Cerebellar nuclear complex (tissue), 1 donor: ENCODE measurements at places on chromosomes 2 and 18.

GRCh38 chr2:160254189-160254762 lies 54.2 kb upstream of the ITGB6 start:
- DNase-seq, result no peak

GRCh38 chr2:9705196-9705595 lies 74.4 kb upstream of the YWHAQ start:
- DNase-seq, result no peak

DNA sequence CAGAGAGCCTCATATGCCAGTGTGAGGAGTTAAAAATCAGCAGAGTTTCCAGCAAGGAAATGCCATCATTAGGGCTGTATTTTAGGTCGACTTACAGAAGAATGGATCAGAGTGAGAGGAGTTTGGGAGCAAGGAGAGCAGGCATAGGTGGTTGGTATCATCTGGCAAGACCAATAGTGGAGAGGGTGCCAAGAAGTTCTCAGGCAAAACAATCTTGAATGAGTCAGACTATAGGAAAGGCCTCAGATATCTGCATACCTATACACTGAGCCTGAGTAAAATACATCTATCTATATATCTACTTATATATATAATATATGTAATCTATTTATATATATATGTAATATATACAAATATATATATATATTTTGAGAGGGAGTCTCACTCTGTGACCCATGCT lies 57.3 kb downstream of the TMEFF2 start:
- DNase-seq, result no peak

- no peak for DNase-seq
Measured at GRCh38 chr18:79518683-79519128, 123.0 kb downstream of the NFATC1 start.

DNA sequence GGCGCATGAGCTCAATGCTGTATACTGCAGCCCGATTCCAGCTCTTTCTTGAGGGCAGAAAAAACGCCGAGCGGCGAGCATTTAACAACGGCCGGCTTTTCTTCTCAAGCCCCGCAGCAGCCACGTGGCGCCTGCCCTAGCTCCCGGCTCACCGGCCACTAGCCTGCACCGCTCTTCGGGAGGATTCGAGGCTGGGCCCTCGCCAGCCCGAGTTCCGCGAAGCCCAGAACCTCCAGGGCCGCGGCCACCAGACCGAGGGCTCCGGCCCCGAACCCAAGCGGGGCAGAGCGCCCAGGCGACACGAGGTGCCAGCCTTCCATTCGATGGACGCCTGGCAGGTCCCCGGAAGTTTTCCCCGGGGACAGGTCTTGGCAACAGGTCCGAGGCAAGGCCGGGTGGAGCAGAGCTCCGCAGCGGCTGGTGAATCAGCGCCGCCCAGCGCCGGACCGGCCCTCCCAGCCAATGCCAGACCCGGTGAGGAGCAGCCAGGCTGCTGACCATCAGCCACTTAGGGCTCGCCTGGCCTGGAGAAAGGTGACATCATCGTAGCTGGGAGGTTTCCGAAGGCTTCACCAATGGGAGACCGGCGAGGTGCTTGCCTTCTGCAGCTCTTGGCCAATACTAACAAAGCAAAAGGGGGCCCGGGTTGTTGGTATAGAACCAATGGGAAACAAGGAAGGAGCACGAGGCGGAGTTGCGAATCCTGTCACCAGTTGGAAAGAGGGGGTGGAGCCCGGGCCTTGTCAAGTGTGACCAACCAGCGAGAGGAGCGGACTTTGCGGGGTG lies 552 bp upstream of the MXD1 start:
- DNase-seq, result peak; percentile 99

- DNase-seq, result no peak
Measured at GRCh38 chr2:61463769-61464475, 7.0 kb downstream of the USP34 start.

GRCh38 chr2:171545086-171545485 lies 22.8 kb downstream of the CYBRD1 start:
- DNase-seq, result no peak

DNA sequence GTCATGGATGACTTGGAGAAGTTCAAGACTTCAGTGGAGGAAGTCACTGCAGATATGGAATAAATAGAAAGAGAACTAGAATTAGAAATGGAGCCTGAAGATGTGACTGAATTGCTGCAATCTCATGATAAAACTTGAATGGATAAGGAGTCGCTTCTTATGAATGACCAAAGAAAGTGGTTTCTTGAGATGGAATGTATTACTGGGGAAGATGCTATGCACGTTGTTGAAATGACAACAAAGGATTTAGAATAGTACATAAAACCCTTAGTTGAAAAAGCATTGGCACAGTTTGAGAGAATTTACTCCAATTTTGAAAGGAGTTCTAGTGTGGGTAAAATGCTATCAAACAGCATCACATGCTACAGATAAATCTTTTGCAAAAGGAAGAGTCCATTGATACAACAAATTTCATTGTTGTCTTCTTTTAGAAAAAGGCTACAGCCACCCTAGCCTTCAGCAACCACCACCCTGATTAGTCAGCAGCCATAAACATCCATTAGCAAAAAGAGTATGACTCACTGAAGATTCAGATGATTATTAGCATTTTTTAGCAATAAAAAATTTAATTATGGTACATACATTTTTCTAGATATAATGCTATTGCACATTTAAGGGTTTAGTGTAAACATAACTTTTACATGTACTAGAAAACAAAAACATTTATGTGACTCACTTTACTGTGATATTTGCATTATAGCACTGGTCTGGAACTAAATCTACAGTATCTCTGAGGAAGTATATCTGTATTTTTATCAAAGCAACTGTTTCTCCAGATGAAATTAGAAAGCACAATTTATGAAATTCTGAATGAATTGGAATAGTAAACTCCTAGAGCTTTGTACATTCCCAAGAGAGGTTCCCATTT lies 110.5 kb upstream of the TACR1 start:
- no peak for DNase-seq

- no peak for DNase-seq
Measured at GRCh38 chr2:107168141-107168540, 282.2 kb upstream of the ST6GAL2 start.

DNA sequence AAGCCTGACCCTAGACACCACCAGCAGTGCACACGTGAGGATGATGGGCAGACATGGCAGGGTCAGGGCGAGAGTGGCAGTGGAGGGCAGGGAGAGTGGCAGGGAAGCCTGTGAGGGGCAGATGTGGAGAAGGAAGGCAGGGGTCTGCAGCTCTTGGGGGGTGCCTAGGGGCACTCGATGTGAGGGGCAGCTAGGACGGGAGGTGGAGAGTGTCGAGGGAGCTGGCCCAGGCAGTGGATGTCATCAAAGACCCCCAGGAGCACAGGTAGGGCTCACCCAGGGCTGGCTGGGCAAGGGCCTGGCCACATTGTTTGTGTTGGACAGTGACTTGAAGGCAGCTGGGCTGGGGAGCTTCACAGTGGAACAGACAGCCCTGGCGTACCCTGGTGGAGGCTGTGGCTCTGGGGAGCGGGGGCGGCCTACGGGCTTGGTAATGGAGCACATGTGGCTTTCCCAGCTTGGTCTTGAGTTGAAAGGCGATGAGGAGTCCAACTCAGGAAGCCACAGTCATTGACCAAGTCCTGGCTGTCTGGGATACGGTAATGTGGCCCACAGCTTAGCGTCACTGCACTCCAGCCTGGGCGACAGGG lies 87.1 kb downstream of the RTP5 start:
- no peak for DNase-seq

DNA sequence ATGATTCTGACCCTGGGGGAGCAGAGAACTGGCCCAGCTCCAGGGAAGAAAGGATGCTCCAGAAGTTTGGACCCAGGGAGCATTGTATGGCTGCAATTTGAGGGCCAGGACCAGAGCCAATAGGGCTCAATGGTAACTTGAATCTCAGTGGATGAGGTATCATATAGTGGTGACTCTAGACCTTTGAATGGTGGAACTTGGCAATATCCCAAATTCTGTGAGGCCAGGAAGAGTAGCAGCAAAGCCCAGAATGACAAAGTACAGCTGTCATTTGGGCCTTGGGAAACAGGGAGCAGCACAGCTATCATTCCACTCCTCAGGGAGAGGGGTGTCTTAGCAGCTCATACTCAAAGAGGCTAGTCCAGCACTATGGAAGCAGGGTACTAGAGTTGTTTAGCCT lies 332.9 kb upstream of the RBMS1 start:
- DNase-seq, result no peak

GRCh38 chr2:48383036-48383435 lies 146.9 kb upstream of the STON1 start:
- DNase-seq, result no peak

GRCh38 chr2:112003576-112004252 lies 51.4 kb upstream of the TMEM87B start:
- DNase-seq, result no peak

DNA sequence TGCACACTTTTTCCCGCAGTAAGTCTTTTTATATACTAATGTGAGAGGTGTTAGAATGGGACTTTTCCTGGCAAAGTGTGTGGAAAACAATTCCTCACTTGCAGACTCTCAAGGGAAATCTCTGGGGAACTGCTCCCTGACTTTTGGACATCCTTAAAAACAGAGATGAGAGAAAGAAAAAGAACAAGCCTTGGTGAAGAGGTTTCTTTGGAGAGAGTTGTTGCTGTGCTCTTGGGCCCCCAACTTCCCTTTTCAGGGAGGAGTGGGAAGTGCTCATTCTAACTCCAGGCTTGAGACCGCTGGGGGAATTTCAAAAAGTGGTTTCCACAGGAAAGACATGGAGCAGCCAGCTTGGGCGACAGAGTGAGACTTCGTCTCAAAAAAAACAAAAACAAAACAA lies 142.6 kb upstream of the SPRED2 start:
- DNase-seq, result no peak

DNA sequence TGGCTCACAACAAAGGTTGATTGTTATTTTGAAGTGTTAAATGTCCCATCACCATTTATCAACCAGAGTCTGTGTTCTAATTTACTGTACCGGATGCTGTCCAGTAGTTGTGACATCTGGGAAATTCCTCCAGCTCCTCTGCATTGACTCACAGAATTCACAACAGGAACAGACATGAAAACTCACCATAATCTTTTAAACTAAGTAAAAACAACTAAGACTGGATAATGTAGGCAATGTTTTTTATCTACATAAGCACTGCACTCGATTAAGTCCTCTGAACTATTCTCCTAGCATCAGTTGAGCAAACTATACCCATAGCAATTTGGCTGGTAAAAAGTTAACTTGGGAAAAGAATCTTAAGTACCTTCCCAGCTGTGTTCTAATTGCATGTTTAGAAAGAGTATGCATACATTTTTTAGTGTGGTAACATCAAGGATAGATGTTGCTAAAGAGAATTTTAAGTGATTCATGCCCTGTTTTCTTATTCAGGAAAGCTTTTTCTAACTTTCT lies 42.9 kb upstream of the MYO1B start:
- DNase-seq, result no peak

DNA sequence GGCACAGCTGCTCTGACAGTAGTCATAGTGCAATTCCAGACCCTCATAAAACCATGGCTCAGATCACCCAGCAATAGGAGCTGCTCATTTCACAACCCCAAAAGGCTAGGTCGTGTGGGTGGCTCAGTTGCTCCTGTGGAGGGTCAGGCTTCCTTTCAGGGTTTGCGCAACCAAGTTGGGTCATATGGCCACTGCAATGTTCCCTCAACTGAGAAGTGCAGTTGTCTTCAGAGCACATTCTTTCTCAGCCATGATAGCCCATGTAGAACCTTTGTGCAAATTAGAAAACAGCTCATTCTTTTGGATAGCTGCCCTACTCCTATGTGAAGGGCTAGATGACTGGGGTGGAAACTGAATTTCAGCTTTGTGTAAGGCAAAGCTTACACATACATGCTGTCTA lies 3.2 kb downstream of the SERPINB13 start:
- no peak for DNase-seq

GRCh38 chr18:26634631-26635030 lies 86.3 kb upstream of the KCTD1 start:
- no peak for DNase-seq

DNA sequence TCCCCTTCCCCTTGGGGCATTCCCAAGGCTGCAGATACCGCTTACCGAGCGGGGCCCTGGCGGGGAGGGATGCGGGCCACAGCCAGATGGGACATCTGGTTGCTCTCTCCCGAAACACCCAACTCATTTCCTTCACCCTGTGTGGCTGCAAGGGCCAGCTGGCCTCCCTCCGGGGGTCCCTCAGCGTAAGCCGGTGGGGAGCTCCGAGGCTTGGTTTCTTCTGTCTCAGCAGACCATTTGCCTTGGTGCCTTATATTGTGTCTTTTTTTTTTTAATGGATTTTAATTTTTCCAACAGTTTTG lies 107.6 kb upstream of the ODC1 start:
- DNase-seq, result no peak

DNA sequence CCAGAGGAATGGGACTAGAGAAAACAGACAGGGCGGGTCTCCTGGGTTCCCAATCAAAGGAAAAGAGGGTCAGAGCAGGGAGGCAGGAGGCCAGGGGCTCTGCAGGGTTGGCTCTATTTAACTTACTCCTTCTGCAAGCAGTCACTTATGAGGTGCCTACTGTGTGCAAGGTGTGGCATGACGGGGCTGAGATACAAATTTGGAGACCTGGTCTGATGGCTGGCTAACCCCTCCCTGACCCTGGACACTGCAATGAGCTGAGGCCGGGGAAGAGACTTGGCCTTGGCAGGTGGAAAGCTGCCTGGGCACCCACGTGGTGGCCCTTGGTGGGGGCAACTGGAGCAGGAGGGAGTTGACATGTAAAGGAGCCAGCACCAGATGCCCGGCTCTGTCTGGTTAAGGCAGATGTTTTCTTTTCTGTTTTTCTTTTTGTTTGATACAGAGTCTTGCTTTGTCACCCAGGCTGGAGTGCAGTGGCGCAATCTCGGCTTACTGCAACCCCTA lies 148.5 kb upstream of the GATA6 start:
- no peak for DNase-seq

DNA sequence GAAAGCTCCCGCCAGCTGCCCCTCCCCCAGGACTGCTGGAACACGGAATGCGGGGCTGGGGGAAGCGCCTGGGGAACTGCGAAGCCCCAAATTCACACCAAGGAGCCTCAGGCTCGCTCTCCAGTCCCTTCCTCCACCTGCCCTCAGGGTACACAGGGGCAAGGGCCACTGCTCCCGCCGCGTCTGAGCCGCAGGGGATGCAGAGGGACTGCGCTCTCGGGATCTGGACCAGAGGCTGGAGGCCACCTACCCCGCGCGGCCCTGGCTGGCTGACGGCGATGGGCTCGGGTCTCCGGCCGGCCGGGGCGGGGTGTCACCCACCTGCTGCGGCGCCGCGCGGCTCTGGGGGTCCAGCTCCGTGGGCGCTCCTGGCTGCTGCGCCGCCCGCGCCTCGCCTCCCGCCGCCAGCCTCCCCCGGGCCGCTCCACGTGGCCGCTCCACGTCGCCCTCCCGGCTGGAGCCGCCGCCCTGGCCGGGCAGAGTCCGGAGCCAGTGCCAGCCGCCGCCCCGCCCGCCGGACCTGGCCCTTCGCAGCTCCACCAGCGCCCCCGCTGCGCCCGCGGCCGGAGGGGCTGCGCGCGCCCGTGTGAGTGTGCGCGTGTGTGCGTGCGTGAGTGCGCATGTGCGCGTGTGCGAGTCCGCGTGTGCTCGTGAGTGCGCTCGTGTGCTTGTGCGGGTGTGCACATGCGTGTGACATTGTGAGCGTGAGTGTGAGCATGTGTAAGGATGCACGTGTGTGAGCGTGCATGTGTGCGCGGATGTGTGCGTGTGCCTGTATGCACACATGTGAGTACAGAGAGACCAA lies at the start of gene CGREF1:
Gene CGREF1, minus strand, starts transcription at position 604 of the 805 bp plus-strand sequence. CDS start 14,762 bp downstream, outside the sequence.
- DNase-seq, result no peak
